ENCODE measurements at places on chromosomes 6 and 20.

GRCh38 chr20:4812216-4812615 is 90.5 kb downstream of the PRND start:
- no peak for DNase-seq
- H3K4me3 ChIP-seq: peak overlapping the region; percentile 83
- peaks cover 56% of the 10 kb centered on the region for H3K4me1 ChIP-seq
- H3K27me3 ChIP-seq: no peaks in the 10 kb centered on the region
- peaks cover 28% of the 10 kb centered on the region for H3K36me3 ChIP-seq

- H3K4me3 ChIP-seq: no peak overlapping the region
- DNase-seq: no peak
- H3K36me3 ChIP-seq: no peaks in the 10 kb centered on the region
- H3K27ac ChIP-seq: no peak overlapping the region
- H3K27me3 ChIP-seq: peaks cover 52% of the 10 kb centered on the region
Observed at GRCh38 chr20:25085756-25086495, 4.0 kb upstream of the VSX1 start.

- no peak overlapping the region for H3K27ac ChIP-seq
- no peaks in the 10 kb centered on the region for H3K27me3 ChIP-seq
- peaks cover 52% of the 10 kb centered on the region for H3K4me1 ChIP-seq
- H3K36me3 ChIP-seq: peaks cover 61% of the 10 kb centered on the region
- DNase-seq: no peak
- H3K4me3 ChIP-seq: no peak overlapping the region
Observed at GRCh38 chr6:15370733-15371671, 125.1 kb downstream of the JARID2 start.

DNA sequence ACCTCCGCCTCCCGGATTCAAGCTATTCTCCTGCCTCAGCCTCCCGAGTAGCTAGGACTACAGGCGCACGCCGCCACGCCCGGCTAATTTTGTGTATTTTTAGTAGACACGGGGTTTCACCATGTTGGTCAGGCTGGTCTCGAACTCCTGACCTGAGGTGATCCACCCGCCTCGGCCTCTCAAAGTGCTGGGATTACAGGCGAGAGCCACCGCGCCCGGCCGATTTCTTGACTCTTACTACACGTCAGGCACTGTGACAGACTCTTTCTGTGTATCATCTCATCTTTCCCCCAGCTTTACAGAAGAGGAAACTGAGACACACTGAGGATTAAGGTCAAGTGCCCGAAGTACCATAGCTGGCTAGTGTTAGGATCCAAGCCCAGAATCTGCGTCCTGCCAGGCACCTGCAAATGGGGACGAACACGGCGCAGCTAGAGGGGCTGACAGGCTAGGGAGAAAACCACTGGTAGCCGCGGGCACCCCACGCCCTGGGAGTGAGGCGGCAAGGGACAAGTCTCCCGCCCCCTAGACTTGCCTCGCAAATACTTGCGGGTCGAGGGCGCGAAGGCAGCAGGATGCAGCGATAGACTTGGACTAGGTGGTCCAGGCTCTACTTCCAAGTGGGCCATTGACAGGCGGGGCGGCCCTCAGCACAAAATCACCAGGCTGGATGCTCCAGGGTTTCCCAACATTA is 1.1 kb upstream of the TAF8 start:
- no peak for DNase-seq
- peak overlapping the region; percentile 88 for H3K27ac ChIP-seq
- H3K36me3 ChIP-seq: peaks cover 27% of the 10 kb centered on the region
- no peaks in the 10 kb centered on the region for H3K27me3 ChIP-seq
- peaks cover 58% of the 10 kb centered on the region for H3K4me1 ChIP-seq

GRCh38 chr20:50980851-50981713 is 22.5 kb downstream of the MOCS3 start:
- H3K36me3 ChIP-seq: no peaks in the 10 kb centered on the region
- DNase-seq: peak; percentile 22
- H3K4me3 ChIP-seq: no peak overlapping the region
- H3K4me1 ChIP-seq: peaks cover 21% of the 10 kb centered on the region
- peaks cover 10% of the 10 kb centered on the region for H3K27me3 ChIP-seq

- no peaks in the 10 kb centered on the region for H3K27me3 ChIP-seq
- no peaks in the 10 kb centered on the region for H3K36me3 ChIP-seq
- no peak overlapping the region for H3K27ac ChIP-seq
- no peaks in the 10 kb centered on the region for H3K4me1 ChIP-seq
- DNase-seq: no peak
- H3K4me3 ChIP-seq: no peak overlapping the region
Observed at GRCh38 chr6:113172531-113172966, 684.6 kb upstream of the MARCKS start.

- H3K27me3 ChIP-seq: no peaks in the 10 kb centered on the region
- H3K27ac ChIP-seq: no peak overlapping the region
- no peak overlapping the region for H3K4me3 ChIP-seq
- H3K4me1 ChIP-seq: no peaks in the 10 kb centered on the region
- no peak for DNase-seq
Observed at GRCh38 chr6:140857739-140858380, 1274.9 kb upstream of the GJE1 start.

- no peak overlapping the region for H3K4me3 ChIP-seq
- H3K27ac ChIP-seq: no peak overlapping the region
- DNase-seq: no peak
Observed at GRCh38 chr6:19417713-19418112, 419.5 kb upstream of the ID4 start.

DNA sequence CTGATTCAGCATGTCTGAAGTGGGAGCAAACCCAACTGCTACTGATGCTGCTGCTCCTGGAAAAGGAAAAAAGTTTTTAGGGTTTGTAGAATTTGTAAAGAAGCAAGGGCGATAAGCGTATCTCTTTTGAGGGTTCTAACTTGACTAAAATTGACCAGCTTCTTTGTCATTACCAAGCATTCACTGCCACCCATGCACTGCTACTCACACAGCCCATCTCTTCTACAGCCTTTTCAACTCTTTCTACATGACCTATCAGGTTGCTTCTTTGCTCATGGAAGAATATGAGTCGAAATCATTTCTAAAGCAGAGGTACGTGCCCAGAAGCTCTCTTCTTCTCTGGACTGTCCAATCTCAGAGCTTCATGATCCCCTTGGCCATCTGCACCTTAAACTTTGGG is 570.9 kb downstream of the EPHA7 start:
- no peak overlapping the region for H3K27ac ChIP-seq
- no peaks in the 10 kb centered on the region for H3K4me1 ChIP-seq
- H3K36me3 ChIP-seq: no peaks in the 10 kb centered on the region
- no peaks in the 10 kb centered on the region for H3K27me3 ChIP-seq

GRCh38 chr6:157443066-157443800 is 62.2 kb downstream of the ZDHHC14 start:
- H3K4me3 ChIP-seq: no peak overlapping the region
- peaks cover 33% of the 10 kb centered on the region for H3K36me3 ChIP-seq
- no peak for DNase-seq

Measured in activated T-helper 2 cell treated with anti-CD3 and anti-CD28 coated beads, Interferon-gamma antibody, Interleukin-2, Interleukin-4, amounts not matched to agents 10 μg/mL and 5 μg/mL and 100 μg/mL, durations not matched to agents 14 hours and 24 hours and 36 hours (primary cell).